CD4-positive, alpha-beta T cell treated with Interleukin-6 at 100 ng/mL for 8 hours (primary cell): ENCODE measurements at places on chromosomes 1 and 21.

GRCh38 chr1:41963636-41964035 is 44.9 kb upstream of the HIVEP3 start:
- DNase-seq, result no peak

DNA sequence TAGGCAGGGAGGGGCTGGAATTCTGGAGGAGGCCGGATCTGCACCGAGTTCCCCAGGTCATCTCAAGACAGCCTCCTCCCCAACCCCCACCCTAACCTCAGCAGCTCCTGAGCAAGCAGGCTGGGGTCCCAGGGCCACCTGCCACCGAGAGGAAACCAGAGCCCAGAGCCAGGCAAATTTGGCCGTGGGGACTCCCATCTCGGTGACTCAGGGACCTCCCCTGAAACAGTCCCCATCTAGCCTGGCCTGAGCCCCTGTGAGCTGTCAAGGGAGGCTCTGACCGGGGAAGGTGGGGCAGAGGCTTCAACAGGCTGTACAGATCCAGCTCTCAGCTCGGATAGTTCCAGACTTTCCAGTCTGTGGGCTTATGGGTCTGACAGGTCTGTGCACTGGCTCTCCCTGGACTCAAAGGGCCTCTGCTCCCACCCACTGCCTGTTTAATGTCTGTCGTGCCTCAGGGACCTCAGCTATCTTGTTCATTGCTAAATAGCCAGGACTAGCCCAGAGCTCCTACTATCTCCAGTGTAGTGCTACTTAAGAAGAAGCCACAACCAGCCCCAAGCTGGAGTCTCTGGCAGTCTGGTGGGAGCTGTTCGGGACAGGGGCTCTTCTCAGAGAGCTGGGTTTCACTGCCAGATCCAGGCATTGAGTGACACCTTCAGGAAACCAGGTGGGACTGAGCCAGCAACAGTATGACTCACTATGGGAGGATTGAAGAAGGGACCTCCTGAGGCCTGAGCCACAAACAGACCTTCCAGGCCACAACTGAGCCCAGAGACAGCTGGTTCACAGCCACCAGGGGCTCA is 25.6 kb downstream of the MATN1 start:
- DNase-seq, result no peak

DNA sequence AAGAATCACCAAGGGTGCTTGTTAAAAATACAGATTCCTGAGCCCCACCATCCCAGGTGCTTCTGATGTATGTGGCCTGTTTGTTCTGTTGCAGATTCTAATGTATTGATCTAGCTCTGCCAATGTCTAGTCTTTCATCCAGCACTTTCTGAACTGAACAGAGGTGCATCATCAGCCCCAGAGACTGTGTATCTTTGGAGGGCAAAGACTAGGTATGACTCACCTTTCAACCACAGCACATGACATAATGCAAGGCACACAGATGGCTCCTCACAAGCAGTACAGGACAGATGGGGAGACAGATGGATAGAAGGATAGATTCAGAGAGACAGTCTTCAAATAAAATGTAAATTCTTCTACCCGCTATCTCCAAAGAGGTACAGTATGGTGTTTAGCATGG is 32.3 kb downstream of the CD58 start:
- peak; percentile 44 for DNase-seq

- DNase-seq, result no peak
Measured at GRCh38 chr1:50279622-50280330, 143.5 kb downstream of the DMRTA2 start.

- DNase-seq, result no peak
Measured at GRCh38 chr1:12480041-12480440, 138.0 kb downstream of the DHRS3 start.

GRCh38 chr1:234768569-234769283 is 158.7 kb upstream of the IRF2BP2 start:
- DNase-seq, result peak; percentile 52

- no peak for DNase-seq
Measured at GRCh38 chr1:86775395-86775794, 71.0 kb downstream of the SH3GLB1 start.

DNA sequence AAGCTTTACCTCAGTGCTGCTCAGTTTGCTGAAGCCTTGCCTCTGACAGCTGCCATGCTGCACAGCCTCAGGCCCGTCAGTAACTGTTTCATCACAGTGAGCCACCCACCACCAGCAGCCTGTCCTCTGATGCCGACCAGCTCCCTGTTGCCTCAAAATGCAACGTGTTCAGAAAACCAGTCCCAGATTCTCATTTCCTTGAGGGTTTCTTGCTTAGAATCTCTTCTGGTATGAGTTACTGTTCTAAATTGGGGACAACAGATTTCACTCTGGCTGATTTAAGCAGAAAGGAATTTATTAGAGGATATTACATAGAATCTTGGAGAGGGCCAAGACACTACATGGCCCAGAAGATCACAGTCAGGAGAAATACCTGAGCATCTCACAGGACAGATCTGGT is 11.0 kb downstream of the UBL4B start:
- DNase-seq, result no peak

DNA sequence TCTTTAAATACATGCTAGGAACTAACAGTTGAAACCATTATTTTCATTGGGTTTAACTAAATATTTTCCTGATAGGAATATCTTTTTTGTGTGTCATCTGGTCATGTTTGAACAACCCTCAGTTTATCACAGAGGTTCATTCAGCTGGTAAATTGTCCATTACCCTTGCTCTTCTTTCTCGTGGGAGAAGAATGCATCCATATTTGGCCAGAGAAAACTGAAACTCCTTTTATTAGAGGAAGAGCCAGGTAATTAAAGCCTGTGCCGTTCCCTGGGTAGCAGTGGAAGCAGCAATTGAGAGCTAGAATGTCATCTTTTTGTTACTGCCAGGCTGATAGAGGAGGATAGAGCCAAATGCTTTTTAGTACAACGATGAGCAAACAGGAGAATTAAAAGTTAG is 587.2 kb upstream of the ZRANB2 start:
- DNase-seq, result no peak

GRCh38 chr1:22915816-22916470 is 56.7 kb downstream of the LACTBL1 start:
- DNase-seq, result no peak

- peak; percentile 53 for DNase-seq
Measured at GRCh38 chr1:110880708-110881374, 7.9 kb downstream of the CD53 start.

- DNase-seq, result no peak
Measured at GRCh38 chr1:18907917-18908845, 5.8 kb upstream of the ALDH4A1 start.

GRCh38 chr1:222530852-222531251 is 17.1 kb downstream of the HHIPL2 start:
- no peak for DNase-seq

- no peak for DNase-seq
Measured at GRCh38 chr1:201761871-201762270, 67.1 kb upstream of the IPO9 start.

DNA sequence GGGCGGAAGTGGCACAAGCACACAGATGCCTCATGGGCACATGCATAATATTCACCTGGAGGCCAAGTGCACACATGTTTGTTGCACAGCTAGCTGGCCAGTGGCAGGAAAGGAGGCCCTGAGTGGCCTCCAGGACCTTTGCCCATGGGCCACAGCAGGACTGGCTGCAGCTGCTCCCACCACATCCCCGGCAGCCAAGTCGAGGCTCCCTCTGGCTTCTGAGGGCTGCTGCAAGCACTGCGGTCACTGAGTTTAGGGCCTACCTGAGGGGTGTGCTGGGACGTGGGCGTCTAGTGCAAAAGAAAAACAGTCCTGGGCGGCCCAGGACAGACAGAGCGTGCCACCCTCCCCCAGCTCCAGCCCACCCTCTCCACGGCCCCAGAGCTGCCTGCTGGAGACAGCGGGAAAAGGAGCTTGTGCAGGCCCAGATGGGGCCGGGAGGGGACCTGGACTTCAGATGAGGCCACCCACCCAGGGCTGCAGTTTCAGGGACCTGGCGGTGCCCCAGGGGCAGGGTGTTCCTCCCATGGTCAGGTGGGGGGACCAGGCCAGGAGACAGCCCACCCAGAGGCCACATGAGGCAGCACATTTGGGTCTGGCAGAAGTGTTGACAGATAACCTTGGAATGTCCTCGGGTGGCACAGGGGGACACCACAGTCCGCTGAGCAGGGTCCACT is 265.9 kb upstream of the VAMP3 start:
- DNase-seq, result no peak
